ENCODE measurements at places on chromosomes 2 and 18.

GRCh38 chr18:3877678-3878077 lies 427.7 kb downstream of the TGIF1 start:
- peak; percentile 74 for DNase-seq

DNA sequence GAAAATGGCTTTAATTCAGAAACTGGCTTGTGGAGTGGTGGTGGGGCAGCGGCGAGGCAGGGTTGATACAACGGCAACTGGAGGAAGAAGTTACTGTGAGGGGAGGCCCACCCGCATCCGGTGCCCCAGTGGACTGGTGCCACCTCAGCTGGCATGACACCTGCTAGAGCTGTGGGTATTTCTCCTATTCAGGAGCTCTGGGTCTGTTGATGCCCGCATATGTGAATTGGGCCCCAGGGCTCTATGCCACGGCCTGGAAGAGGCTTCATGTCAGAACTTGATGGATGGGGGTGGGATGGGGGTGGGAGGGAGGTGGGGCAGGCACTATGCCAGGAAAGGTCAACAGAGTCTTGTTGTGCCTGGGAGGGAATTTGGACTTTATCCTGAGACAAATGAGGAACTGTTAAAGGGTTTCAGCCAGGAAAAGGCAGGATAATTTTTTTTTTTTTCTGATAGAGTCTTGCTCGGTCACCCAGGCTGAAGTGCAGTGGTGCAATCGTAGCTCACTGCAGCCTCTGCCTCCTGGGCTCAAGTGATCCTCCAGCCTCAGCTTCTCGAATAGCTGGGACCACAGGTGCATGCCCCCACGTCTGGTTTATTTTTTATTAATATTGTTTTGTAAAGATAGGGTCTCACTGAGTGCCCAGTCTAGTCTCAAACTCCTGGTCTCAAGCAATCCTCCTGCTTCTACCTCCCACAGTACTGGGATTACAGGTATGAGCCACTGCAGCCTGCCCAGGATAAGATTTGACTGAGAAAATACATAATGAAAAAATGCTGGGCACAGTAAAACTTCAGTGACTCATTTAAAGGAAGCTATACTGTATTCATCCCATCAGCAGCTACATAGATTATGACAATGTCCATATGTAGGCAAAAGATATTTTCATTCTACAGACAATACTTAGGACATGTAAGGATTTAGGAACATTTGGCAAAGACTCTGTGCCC lies 52.6 kb downstream of the SH2D6 start:
- no peak for DNase-seq

DNA sequence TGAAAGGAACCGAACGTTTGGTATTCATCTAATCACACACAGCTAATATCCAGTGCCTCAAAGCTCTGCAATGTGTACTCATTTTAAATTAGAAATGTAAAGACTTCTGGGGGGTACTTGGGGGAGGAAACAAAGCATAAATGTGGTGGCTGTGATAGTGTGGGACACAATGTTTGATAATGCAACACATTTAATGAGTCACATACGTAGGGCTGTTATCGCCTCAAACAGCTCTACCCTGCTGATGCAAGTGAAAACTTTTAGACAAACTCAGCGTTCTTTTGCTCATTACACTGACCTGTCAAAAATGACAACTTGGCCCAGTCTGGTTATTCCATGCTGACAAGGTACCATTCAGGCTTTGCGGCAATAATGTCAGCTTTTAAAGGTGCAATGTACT lies 1227.1 kb upstream of the CELF4 start:
- DNase-seq, result no peak

- peak; percentile 30 for DNase-seq
These were observed 89.7 kb downstream of the POLE4 start for GRCh38 chr2:75047992-75048625.

- DNase-seq, result peak; percentile 79
These were observed 31.3 kb downstream of the KIAA2012 start for GRCh38 chr2:202104286-202104870.

DNA sequence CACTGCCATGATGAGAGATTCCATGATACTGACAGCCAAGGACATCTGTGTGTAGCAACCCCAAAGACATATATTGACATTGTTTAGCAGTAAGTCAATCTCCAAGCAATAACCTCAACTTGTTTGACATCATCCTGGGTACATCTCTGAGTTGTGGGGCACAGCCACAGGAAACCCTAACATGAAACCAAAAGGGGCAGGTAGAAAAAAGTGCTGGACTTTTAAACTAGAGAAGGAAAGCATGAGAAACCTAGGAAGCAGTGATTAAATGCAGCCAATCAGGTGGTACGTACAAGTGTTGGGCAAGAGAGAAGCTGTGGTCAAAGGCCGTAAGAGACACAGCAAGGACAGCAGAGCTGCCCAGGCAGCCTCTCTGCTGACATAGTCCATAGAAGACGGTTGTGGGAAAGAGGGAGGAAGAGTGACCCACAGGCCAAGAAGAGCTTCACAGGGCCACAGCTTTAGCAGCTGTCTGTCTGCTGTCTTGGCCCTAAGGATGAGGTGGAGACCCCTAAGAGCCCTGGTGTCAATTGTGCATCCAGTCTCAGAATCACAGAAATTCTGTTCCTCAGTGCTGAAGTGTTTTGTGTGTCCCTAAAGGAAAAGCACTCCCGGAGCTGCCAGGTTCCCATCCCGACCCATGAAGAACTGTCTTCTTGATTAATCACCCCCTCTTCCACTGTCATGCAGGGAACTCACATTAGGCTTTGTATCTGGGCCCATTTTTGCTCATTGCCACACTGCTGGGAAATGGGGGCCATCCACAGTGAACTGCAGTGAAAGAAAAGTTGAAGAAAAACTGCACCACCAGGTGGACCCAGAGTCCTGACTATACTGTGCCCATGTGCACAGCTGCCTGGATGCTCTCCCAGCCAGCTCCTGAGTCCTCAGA lies 25.4 kb upstream of the CHN1 start:
- DNase-seq, result peak; percentile 27

GRCh38 chr2:223536546-223536945 lies 65.6 kb downstream of the SCG2 start:
- DNase-seq, result no peak

DNA sequence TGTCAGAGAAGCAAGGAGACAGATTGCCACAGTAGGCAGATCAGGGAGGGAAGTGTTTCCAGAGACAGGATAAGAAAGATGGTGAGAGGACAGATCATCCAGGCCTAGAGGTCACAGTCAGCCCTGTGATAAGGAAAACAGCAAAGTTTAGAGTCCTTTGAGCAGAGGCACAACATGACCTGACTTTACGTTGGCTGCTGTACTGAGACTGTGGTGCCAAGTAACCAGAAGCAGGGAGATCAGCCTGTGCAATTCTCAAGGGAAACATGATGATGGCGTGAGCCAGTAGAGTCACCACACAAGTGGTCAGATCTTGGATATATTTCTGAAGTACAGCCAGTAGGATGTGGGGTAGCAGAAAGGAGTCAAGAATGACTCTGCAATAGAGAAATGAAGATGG lies 43.7 kb downstream of the SMC6 start:
- no peak for DNase-seq

- peak; percentile 12 for DNase-seq
These were observed 36.0 kb downstream of the CHN1 start for GRCh38 chr2:174969091-174969734.

GRCh38 chr2:106977717-106978116 lies 91.8 kb upstream of the ST6GAL2 start:
- no peak for DNase-seq

GRCh38 chr2:191350826-191351225 lies 105.6 kb downstream of the MYO1B start:
- DNase-seq, result no peak

DNA sequence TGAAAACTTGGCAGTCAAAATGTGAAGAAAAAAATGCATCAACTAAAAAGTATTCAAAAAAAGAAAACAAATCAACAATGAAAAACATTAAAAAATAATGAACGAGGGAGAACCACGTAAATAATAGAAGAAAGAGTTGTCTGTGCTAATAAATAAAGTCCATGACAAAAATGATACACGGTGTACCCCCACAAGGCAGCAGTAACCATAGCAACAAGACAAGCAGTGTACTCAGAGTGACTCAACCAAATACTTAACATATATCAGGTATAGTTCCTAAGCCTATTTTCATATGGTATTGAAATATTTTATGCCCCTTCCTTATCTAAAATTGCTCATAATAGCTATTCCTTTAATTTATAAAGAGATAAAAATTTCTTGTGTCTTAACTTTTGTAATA lies 162.3 kb upstream of the TMEM200C start:
- no peak for DNase-seq

DNA sequence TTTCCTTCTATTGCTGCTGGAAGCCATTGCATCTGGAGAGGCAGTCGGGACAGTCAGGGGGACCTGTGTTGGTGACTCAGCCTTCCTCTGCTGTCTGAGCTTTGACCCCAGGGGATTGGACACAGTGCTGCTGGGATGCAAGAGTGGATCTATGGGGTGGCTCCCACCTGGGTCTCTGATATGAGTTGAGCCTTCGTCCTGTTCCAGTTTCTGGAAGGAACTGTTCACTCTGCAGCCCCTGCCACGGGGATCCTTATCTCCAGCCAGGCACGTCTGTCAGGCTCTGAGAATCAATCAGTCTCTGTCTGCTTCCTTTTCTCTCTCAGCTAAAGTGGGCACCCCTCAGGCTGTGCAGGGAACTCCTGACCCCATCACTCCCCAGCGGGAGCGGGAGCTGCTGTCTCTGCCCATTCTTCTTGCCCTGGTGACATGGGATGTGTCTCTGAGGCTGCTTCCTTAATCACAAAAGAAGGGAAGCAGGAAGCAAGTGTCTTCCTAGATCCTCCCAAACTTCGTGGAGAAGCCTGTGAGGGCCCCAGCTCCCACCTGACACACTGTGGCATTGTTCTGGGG lies 51.7 kb downstream of the ARHGAP28 start:
- DNase-seq, result no peak

- no peak for DNase-seq
These were observed 18.8 kb downstream of the GMCL1 start for GRCh38 chr2:69848186-69848790.

GRCh38 chr2:201467666-201468065 lies 16.1 kb downstream of the STRADB start:
- DNase-seq, result no peak

DNA sequence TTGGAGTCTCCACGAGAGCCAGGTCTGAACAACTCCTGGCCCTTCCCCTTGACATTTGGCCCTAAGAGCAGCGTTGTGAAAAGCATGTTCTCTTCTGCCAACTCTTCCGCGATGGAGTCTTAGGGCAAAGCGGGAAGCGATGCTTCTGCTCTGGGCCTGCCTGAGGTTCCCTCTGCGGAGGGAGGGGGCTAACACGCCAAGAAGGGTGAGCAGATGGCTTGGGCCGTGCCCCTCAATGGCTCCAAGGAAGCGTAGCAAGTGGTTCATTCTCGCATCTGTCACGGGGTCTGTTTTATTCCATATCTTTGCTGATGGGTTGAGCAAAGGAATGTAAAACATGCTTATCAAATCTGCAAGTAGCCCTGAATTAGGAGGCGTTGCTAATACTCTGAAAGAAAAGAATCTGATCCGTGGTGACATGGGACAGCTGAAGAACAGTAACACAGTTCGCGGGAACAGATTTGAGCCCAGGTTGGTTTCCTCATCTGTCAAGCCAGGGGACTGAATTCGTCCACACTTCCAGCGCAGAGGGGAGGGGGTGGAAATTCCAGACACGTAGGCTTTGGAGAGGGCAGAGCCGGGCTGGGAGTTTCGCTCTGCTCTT lies 38.0 kb downstream of the DNMT3A start:
- no peak for DNase-seq

- no peak for DNase-seq
These were observed 194.1 kb upstream of the DSEL start for GRCh38 chr18:67710639-67711038.

GRCh38 chr2:216560838-216561270 lies 62.2 kb downstream of the RPL37A start:
- no peak for DNase-seq

DNA sequence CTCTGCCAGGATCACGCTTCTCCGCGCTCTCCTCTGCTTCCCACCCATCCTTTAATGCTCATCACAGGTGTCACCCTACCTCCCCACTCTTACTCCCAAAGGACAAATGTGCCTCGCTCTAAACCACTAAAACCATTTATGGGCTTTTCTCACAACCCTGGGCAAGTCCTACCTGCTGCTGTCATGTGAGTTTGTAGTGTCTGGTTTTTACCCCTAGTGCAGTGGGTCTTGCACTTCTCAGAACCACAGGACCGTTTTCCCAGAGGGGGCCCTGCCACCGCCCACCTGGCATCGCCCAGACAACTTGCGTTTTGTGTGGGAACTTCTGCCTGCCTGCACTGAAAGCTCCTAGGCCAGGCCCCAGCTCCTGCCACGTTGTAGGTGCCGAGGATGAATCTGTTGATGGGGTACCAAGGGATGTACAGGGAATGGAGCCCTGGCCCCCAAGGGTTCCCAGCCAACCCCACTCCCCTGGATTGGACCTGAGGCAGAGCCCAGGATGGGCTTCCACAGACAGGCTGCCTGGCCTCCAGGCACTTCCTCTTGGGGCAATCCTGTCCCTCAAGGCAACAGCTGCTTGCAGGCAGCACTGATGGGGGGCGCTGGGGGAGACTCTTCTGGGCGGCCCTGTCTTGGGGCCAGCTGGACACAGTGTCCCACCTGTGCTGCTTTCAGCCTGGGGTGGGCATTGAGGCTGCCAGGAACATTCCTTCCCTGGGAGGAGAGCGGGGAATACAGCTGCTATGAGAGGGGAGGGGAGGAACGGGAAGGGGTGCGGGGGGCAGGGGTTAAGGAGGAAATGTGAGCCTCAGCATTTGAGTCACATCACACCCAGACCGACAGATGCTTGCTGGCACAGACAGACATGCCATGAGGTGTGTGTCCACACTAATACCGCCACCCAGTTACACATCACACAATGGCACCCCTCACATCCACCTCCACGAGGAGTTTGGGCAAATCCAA lies 176.3 kb downstream of the ZFP36L2 start:
- DNase-seq, result no peak

DNA sequence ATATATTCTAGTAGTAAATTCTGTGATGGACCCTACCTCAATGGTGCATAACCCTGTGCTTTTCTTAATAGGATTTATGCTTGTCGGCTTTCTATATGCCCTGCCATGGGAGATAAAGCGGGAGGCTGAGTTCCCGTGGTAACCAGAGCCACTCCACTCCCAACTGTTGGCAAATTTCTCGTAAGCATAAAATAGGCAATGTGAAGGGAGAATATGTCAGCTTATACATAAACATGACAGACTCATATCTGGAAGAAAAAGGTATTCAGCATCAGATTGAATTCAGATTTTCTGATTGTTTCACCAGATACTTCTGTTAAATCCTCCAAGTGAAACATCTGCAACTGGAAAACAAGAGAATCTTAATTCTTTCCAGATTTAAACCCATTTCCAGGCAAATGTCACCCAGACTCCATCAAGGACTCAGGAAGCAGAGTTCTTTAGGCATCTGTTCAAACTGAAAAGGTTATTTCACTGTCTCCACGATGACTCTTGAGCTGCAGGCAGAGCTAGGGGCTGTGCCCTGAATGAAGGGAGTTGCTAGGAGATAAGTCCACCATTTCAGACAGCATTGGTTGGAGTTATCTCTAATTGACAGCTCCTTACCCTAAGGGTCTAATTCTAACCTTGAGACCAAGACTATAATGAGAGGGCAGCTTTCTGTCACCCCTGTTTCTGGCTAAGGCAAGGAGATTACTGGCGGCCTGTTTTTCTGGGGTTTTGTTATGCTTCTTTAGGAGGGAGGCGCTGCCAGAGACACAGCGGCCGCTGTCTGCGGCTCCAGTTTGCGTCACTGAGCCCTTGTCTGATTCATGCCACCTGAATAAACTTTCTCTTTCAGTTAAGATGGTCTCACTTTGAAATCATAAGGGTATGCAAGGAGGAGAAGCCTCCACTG lies 381.3 kb downstream of the SOX11 start:
- no peak for DNase-seq
